ENCODE measurements at places on chromosomes 2 and 18.
A peak's percentile ranks its signal among the peaks of the same experiment; 100 is the strongest.

- DNase-seq, result no peak
Measured at GRCh38 chr18:75551071-75551470, 123.6 kb upstream of the SMIM21 start.

GRCh38 chr2:189440644-189440946, 679 bp upstream of the WDR75 start:
- DNase-seq, result no peak

GRCh38 chr2:49770919-49771318, 616.6 kb upstream of the FSHR start:
- DNase-seq, result no peak

DNA sequence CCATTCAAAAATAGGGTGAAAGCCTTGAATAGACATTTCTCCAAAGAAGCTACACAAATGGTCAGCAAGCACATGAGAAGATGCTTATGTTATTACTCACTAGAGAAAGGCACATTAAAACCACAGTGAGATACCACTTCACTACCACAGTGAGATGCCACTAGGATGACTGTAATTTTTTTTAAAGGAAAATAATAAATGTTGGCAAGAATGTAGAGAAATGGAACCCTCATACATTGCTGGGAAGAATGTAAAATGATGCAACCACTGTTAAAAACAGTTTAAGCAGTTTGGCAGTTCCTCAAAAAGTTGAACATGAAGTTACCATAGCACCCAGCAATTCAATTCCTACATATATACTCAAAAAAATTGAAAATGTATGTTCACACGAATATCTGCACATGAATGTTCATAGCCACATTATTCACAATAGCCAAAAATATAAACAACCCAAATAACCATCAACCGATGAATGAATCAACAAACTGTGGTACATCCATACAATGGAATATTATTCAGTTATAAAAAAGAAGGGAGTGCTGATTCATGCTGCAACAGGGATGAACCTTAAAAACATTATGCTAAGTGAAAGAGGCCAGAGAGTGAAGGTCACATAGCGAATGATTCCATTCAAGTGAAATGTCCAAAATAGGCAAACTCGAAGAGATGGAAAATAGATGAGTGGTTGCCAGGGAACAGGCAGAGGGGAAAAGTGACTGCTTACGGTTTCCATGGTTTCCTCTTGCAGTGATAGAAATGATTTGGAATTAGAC, 156.2 kb upstream of the NDUFV2 start:
- no peak for DNase-seq

DNA sequence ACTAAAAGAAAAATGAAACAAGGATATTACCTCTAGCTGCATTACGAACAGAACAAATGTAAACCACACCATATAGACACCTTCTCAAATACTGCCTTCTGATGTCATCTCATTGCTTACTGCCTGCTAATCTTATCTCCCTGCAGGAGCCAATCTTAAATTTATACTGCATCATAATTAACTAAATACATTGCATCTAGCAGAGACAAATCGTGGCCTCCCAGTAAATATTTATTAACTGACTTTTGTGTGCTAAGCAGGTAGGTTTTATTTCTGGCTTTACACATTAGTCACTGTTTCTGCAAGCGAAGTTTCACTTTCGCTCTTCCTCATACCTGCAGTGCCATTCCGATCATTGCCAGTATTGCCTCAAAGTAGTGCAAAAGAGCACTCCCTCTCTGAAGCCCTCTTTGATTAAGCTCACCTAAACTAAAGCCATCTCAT, 67.5 kb downstream of the SPATS2L start:
- peak; percentile 66 for DNase-seq

GRCh38 chr2:199744724-199745123, 106.3 kb downstream of the FTCDNL1 start:
- no peak for DNase-seq

DNA sequence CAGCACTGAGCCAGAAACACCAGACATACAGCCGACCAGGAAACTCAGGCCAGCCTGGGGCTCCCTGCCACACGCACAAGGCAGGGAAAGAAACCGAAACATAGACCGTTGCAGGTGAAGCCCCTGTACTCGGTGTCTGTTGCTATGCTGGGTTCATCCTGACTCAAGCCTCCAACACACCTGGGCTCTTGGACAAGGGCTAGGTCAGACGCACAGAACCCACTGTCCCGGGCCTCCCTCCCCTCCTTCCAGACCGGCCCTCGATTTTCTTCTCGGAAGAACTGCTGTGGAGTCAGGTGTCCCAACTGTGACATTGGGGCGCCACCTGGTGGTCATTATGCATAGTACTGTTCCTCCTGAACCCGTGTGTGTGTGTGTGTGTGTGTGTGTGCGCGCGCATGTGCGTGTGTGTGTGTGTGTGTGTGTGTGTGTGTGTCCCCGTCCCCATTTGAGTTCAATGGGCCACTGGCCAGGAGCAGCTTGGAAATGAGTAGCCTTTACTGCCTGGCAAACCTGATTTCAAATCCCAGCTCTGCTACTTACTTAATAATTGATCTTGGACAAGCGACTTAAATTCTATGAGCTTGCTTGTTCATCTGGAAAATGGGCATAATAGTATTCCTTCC, 55.4 kb upstream of the GLI2 start:
- peak; percentile 65 for DNase-seq

GRCh38 chr18:56651771-56652092, 573 bp downstream of the WDR7 start:
- no peak for DNase-seq

DNA sequence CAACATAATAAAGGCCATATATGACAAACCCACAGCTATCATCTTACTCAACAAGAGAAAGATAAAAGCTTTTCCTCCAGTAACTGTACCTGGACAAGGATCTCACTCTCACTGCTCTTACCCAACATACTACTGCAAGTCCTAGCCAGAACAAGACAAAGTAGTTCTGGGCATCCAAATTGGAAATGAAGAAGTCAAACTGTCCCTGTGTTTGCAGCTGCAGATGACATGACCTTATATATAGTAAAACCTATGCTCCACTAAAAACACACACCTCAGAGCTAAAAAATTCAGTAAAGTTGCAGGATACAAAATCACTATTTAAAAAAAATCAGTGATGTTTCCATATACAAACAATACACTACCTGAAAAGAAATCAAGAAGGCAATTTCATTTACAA, 32.2 kb downstream of the USP34 start:
- DNase-seq, result no peak

- DNase-seq, result no peak
Measured at GRCh38 chr2:230220347-230220969, 674 bp upstream of the SP110 start.

Measured in naive thymus-derived CD4-positive, alpha-beta T cell (primary cell).